ENCODE measurements at places on chromosomes 1 and 21.

GRCh38 chr21:23740463-23740862 lies 1866.8 kb downstream of the MRPL39 start:
- DNase-seq: no peak

DNA sequence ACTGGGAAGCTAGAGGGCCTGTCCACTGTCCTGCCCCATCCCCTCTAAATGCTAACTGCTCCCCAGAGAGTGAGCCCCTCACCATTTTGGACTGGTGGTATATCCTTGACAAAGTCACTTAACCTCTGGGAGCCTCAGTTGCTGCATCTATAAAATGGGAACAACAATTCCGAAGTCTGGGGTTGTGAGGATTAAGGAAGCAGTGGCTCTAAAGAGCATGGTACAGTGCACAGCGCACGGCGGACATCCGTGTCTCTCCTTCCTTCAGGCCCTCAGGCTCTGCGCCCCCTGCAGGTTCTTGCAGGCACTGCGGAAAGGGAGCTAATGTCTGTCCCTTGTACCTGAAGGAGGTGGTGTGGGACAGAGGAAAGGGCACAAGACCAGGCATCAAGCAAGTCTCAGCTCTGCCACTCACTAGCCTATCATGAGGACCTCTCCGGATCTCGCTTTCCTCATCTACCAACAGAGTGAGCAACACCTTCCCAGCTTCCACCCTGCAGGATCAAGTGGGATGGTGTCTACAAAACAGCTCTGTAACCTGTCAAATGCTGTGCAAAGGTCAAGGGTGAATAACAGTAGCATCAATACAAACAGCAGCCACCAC lies 20.1 kb downstream of the ECE1 start:
- peak; percentile 67 for DNase-seq

- DNase-seq: no peak
These were observed 47.1 kb downstream of the CTH start for GRCh38 chr1:70458131-70458530.

- DNase-seq: no peak
These were observed 89.6 kb downstream of the CCDC185 start for GRCh38 chr1:223482766-223483165.

GRCh38 chr1:207933205-207933800 lies 22.4 kb upstream of the CD34 start:
- no peak for DNase-seq

DNA sequence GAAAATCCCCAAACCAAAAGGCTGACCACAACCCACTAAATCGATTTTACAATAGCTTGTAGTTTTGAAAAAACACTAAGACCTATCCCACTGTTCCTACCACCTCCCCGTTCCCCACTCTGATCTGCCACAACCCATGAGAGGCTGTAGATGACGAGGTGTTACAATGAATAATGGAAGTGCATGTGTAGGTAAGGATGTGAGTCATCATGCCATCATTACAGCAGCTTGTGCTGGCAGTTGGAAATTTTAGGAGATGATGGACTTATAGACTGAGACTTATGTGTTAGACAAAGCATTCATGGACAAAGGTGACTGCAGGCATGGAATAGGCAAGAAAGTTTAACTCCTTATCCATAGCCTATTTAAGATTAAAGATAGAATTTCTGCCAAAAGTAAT lies 184.7 kb upstream of the CACYBP start:
- no peak for DNase-seq

DNA sequence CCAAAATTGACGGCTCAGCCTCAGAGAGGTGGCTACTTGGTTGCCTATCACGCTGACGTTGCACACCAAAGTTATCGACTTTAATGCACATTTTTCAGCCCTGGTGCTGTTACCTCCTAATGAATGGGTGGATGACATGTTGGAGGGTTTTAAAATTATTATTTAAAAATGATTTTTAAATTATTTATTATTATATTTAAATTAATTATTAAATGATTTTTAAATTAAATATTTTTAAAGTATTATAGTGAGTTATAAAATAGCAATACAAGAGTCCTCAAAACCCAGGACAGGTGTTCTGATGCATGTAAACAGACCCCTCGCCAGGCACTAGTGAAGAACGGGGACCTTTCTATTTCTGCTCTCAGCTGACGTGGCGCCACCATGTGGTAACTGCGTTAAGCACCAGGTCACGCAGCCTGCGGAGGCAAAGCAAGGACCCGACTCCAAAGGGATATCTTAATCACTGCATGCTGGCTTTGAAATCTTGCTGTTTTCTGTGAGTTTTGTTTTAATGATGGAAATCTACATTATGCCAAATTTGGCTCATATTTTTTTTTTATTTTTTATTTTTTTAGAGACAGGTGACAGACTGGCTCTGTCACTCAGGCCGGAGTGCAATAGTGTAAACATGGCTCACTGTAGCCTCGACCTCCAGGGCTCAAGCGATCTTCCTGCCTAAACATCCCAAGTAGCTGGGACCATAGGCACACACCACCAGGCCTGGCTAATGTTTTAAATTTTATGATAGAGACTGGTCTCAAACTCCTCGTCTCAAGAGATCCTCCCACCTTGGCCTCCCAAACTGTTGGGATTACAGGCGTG lies 22.6 kb downstream of the CASP9 start:
- DNase-seq: no peak
